ENCODE measurements at places on chromosomes 6 and 20. TPM values are rescaled to one million over a fixed set of nuclear protein-coding genes. Genes with fewer than 3 reads are reported as not detected.
A peak's percentile ranks its signal among the peaks of the same experiment; 100 is the strongest.

DNA sequence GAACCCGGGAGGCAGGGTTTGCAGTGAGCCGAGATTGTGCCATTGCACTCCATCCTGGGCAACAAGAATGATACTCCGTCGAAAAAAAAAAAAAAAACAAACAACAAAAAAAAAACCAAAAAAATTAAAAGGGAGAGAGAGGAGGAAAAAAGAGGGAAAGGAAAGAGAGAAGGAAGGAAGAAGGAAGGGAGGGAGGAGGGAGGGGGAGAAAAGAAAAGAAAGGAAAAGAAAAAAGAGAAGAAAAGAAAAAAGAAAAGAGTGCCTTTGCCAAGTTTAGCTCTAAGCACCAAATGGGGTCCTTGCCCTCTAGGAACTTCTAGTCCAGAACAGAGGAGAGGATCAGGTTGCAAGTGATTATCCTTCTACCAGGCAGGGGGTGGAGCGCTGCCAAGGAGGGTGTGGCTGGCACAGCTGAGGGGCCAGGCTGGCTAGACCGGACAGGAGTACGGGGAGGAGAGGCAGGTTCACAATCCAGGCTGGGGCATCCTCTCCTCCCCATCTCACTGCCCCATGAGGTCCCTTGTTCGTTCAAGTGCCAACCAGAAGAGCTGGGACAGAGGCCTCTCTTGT, 19.1 kb downstream of the GNAS start:
- no peak overlapping the region for H3K4me3 ChIP-seq
- no peaks in the 10 kb centered on the region for H3K36me3 ChIP-seq
- H3K4me1 ChIP-seq: no peaks in the 10 kb centered on the region
- H3K27ac ChIP-seq: no peak overlapping the region
- H3K27me3 ChIP-seq: no peaks in the 10 kb centered on the region

GRCh38 chr20:47392015-47392720, 35.7 kb upstream of the ZMYND8 start:
- H3K27ac ChIP-seq: no peak overlapping the region
- H3K27me3 ChIP-seq: no peaks in the 10 kb centered on the region
- no peak for DNase-seq
- no peak overlapping the region for H3K4me3 ChIP-seq
- H3K4me1 ChIP-seq: no peaks in the 10 kb centered on the region
- no peaks in the 10 kb centered on the region for H3K36me3 ChIP-seq

DNA sequence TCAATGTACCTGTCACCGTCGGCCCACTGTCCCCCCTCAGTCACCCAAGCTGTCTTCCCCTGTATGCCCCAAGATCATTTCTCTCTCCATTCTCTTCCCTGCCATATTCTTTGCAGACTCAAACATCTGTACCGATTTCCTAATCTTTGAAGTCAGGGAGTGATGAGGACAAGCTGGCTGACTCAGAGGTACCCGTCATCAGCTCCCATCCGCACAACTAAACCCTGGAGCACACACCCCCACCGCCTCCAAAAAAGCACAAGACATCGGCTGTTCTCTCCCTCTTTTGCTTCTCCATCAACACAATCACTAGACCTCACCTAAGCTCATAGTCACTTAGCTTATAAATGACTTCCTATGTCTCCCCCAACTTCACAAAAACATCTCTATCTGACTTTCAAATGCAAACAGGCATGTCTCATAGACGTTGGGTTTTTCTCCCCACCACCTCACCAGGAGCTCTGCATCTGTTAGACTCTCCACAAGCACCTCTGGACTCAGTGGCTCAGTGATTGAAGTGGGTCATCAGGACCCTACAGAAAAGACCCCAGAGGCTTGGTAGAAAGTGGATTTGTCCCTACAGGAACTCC, 11.5 kb upstream of the NFATC2 start:
- no peaks in the 10 kb centered on the region for H3K4me1 ChIP-seq
- H3K36me3 ChIP-seq: no peaks in the 10 kb centered on the region
- H3K27me3 ChIP-seq: no peaks in the 10 kb centered on the region
- no peak overlapping the region for H3K27ac ChIP-seq
- H3K4me3 ChIP-seq: no peak overlapping the region
- no peak for DNase-seq

- H3K4me1 ChIP-seq: no peaks in the 10 kb centered on the region
- no peak for DNase-seq
- no peaks in the 10 kb centered on the region for H3K36me3 ChIP-seq
Measured at GRCh38 chr6:114712129-114712662, 369.4 kb upstream of the HS3ST5 start.

DZANK1 gene
- 3.6 TPM for total RNA-seq

GRCh38 chr20:4369798-4370124, 351.9 kb upstream of the PRND start:
- no peaks in the 10 kb centered on the region for H3K4me1 ChIP-seq
- no peaks in the 10 kb centered on the region for H3K36me3 ChIP-seq
- no peak overlapping the region for H3K27ac ChIP-seq
- no peak for DNase-seq
- no peaks in the 10 kb centered on the region for H3K27me3 ChIP-seq

- no peaks in the 10 kb centered on the region for H3K4me1 ChIP-seq
- no peak overlapping the region for H3K27ac ChIP-seq
- no peak for DNase-seq
- no peaks in the 10 kb centered on the region for H3K36me3 ChIP-seq
- H3K4me3 ChIP-seq: no peak overlapping the region
Measured at GRCh38 chr6:51827580-51827979, 259.8 kb downstream of the PKHD1 start.

RSPO3 gene
- 22.7 TPM for total RNA-seq

GRCh38 chr6:47169785-47170616, 127.9 kb upstream of the ADGRF1 start:
- H3K4me1 ChIP-seq: no peaks in the 10 kb centered on the region
- H3K36me3 ChIP-seq: no peaks in the 10 kb centered on the region

MICB gene
- 1.0 TPM for total RNA-seq

DNA sequence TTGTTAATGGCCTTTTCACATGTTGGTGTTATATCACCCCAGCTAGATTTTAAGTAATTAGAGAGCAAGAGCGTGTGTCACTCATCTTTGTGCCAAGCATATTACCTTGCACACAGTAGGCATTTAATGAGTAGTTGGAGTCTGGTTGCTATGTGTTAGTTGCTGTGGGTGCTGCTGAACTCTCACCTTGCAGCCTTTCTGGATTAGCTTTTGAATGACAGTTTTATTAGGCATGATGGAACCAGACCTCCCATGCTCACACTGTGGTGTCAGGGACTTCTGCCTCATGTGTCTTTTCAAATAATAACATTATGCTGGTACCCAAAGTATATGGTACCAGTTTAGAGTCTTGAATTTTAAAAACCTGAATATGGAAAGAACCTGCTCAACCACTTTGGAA, 55.9 kb downstream of the TRAF3IP2 start:
- H3K4me3 ChIP-seq: no peak overlapping the region
- peaks cover 15% of the 10 kb centered on the region for H3K4me1 ChIP-seq
- no peak for DNase-seq
- H3K36me3 ChIP-seq: no peaks in the 10 kb centered on the region
- H3K27me3 ChIP-seq: no peaks in the 10 kb centered on the region
- no peak overlapping the region for H3K27ac ChIP-seq

DNA sequence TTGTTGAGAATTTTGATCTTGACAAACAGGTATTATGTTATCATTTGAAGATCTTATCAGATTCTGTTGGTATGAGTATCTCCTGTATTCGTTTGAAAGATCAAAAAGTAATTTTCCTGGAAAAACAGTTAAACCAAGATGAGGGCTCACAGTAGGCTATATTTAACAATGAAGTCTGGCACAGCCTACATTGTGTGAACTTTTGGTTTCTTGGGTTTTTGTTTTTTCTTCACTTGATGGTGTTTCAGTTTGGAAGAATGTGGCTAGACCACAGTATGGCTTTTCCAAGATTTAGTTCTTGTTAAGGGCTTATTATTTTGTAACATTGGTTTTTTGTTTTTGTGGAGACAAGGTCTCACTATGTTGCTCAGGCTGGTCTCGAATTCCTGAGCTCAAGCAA, 306.4 kb downstream of the CDKAL1 start:
- no peaks in the 10 kb centered on the region for H3K4me1 ChIP-seq
- no peak overlapping the region for H3K4me3 ChIP-seq
- no peak for DNase-seq
- no peaks in the 10 kb centered on the region for H3K27me3 ChIP-seq
- no peaks in the 10 kb centered on the region for H3K36me3 ChIP-seq

MEI4 gene
- 0.21 TPM for total RNA-seq

- H3K4me3 ChIP-seq: no peak overlapping the region
- peaks cover 4% of the 10 kb centered on the region for H3K4me1 ChIP-seq
- peaks cover 44% of the 10 kb centered on the region for H3K27me3 ChIP-seq
- DNase-seq: no peak
- H3K27ac ChIP-seq: no peak overlapping the region
Measured at GRCh38 chr6:30355281-30355680, 10.3 kb downstream of the RPP21 start.

DNA sequence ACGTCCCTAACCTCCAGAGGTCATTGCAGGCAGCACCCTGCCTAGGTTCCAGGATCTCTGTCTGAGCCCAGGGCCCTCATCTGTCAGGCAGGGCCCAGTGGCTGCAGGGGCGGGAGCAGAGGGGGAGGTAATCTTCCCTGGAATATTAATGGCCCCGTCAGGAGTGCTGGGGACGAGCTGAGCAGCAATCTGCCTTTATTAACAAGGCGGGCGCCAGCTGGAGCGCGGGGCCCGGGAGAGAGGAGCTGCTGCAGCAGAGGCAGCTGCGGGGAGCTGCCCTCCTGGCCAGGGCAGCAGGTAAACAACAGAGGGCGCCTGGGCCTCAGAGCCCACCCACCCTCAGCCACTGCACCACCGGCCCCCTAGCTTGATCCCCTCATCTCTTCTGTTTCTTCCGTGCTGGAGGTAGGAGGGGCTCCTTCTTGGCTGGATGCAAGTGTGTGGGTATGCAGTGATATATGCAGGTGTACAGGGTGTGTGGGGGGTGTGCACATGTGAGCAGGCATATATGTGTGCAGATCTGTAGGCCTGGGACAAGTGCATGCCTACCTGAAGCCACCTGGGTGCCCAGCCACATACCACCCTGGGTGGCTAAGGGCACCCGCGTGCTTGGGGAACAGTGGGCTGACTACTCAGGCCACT, 131.8 kb upstream of the MLN start:
- no peak overlapping the region for H3K4me3 ChIP-seq
- DNase-seq: no peak
- no peaks in the 10 kb centered on the region for H3K36me3 ChIP-seq
- no peaks in the 10 kb centered on the region for H3K4me1 ChIP-seq
- no peaks in the 10 kb centered on the region for H3K27me3 ChIP-seq

GRCh38 chr6:166317261-166318212, 9.3 kb upstream of the PRR18 start:
- no peaks in the 10 kb centered on the region for H3K4me1 ChIP-seq
- DNase-seq: no peak
- no peak overlapping the region for H3K27ac ChIP-seq
- peaks cover 42% of the 10 kb centered on the region for H3K36me3 ChIP-seq
- no peaks in the 10 kb centered on the region for H3K27me3 ChIP-seq
- no peak overlapping the region for H3K4me3 ChIP-seq

PAK5 gene
- total RNA-seq: not detected

FAM83B gene
- not detected for total RNA-seq

DNA sequence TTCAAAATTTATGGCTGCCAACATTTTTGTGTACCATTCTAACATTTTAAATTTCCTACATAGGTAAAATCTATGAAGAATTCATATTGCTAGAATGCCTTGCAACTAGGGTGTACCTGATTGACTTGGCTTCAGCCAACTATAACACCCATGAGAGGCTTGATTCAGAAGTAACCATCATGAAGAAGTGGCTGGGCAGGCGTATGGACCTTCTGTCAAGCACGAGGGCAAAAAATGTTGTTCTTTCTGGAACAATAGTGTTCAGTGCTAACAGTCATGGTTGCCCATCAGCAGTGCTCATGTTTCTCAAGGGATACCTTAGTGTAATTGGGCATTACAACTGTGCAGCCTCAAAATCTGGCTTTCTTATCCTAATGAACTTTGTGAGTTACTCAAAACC, 42.9 kb downstream of the ID4 start:
- no peaks in the 10 kb centered on the region for H3K4me1 ChIP-seq
- H3K27me3 ChIP-seq: no peaks in the 10 kb centered on the region
- no peak for DNase-seq
- H3K27ac ChIP-seq: no peak overlapping the region
- no peaks in the 10 kb centered on the region for H3K36me3 ChIP-seq

MUCL3 gene
- total RNA-seq: not detected

GRCh38 chr6:8061736-8062135, 2.5 kb downstream of the BLOC1S5 start:
- peaks cover 3% of the 10 kb centered on the region for H3K4me1 ChIP-seq
- H3K36me3 ChIP-seq: peaks cover 34% of the 10 kb centered on the region
- no peak for DNase-seq
- no peak overlapping the region for H3K4me3 ChIP-seq
- no peak overlapping the region for H3K27ac ChIP-seq

GRCh38 chr6:163572612-163573011, 158.1 kb downstream of the QKI start:
- H3K36me3 ChIP-seq: peaks cover 24% of the 10 kb centered on the region
- DNase-seq: no peak
- H3K4me3 ChIP-seq: no peak overlapping the region
- no peaks in the 10 kb centered on the region for H3K27me3 ChIP-seq

DNA sequence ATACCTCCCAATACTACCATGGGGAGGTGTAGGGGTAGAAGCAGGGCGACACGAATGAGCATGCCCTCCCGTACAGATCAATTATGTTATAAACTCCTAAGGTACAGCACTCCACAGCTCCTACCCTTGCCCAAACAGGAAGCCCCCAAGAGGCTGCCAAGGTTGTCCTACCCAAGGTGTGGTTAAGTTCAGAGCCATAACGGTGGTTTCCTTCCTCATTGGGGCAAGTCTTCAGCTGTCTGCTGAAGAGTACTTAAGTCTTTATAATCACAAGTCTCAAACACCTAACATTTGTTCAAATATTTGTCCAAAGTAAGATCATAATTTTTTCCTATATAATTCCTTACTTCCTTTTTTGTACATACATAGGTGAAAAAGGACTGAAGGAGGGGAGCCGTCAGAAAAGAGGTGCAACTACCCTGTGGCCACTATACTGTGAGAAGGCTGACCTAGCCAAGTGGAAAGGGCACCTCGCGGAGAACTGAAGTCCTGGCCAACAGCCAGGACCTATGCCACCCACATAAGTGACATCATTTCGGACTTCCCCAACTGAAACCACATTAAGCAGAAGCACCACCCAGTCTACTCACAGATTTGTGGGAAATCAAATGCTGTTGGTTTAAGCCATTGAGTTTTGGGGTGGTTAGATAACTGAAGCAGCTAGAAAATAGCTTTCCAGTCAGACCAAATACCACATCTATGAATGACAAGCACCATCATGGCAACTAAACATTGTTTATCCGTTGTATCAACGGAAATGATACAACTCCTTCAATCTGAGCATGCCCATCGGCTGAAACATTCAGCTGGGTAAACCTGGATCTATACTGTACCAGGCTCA, 2.9 kb upstream of the RAB22A start:
- H3K27me3 ChIP-seq: no peaks in the 10 kb centered on the region
- peak overlapping the region; percentile 44 for H3K27ac ChIP-seq
- no peak for DNase-seq
- no peaks in the 10 kb centered on the region for H3K4me1 ChIP-seq
- H3K4me3 ChIP-seq: no peak overlapping the region
- no peaks in the 10 kb centered on the region for H3K36me3 ChIP-seq

CEP57L1 gene
- 17.3 TPM for total RNA-seq
